ENCODE measurements at places on chromosomes 1 and 21.

GRCh38 chr1:206679738-206680211 lies 4.9 kb upstream of the MAPKAPK2 start:
- DNase-seq, result no peak

DNA sequence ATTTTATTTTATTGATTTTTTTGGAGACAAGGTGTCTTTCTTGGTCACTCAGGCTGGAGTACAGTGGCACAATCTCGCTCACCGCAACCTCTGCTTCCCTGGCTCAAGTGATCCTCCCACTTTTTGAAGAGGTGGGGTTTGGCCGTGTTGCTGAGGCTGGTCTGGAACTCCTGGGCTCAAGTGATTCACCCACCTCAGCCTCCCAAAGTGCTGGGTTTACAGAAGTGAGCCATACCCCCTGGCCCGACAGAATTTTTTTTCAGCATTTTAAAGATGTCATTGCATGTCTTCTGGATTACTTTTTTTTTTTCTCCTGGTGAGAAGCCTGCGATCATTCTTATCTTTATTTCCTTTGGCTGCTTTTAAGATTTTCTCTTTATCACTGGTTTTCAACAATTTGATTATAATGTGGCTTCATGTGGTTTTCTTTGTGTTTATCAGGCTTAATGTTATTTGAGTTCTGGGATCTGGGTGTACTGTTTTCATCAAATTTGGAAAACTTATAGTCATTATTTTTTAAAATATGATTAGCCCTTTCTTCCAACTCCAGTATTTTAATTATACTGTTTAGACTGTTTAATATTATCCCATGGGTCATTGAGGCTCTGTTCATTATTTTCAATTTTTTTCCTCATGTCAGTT lies 23.1 kb upstream of the PTBP2 start:
- DNase-seq, result no peak

- DNase-seq, result no peak
These were observed 146.8 kb upstream of the NRIP1 start for GRCh38 chr21:15211491-15212133.

DNA sequence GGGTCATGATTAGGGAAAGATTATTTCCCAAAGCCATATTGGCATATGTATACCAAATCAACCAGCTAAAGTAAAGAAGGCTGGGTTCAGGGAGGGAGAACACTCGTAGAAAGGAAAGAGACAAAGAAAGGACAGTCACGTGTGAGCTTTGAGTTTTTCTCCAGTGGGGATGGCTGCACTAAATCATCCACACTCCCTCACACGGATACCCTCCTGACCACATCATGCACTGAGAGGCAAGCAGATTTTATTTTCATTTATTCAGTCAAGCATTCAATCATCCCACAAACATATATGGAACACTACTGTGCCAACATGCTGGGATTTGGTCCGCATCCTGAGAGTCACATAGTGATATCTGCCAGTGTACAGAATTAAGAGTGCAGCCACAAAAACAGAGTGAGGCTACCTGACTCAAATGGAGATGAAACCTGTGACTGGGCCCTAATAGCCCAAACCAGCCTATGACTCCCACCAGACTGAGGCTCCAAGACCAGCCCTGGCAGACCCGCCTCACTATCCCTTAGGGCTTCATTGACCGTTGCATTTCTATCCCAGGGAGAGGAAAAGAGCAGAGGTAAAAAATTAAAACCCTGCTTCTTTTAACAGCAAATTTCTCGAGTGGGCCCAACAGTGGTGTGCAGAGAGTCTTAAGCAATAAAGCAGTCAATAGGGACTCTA lies 155.9 kb downstream of the BARHL2 start:
- no peak for DNase-seq

DNA sequence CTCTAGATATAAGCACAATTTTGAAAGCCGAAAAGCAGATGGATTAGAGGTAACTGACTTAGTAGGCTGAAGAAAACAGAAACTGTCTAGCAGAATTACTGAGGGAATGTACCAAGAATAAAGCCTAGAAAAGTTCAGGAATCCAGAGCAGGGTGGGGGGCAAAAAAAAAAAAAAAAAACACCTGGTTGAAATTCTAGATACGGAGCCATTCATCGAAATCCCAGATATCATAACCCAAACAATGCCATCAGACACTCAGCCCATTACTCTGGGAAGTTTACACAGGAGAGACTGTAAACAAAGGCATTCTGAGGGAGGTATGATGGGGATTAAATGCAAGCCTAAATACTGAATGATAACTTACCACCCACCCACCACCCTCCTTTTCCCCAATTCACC lies 45.6 kb downstream of the ENAH start:
- DNase-seq, result no peak

GRCh38 chr1:44661781-44662682 lies 12.2 kb downstream of the TMEM53 start:
- no peak for DNase-seq

DNA sequence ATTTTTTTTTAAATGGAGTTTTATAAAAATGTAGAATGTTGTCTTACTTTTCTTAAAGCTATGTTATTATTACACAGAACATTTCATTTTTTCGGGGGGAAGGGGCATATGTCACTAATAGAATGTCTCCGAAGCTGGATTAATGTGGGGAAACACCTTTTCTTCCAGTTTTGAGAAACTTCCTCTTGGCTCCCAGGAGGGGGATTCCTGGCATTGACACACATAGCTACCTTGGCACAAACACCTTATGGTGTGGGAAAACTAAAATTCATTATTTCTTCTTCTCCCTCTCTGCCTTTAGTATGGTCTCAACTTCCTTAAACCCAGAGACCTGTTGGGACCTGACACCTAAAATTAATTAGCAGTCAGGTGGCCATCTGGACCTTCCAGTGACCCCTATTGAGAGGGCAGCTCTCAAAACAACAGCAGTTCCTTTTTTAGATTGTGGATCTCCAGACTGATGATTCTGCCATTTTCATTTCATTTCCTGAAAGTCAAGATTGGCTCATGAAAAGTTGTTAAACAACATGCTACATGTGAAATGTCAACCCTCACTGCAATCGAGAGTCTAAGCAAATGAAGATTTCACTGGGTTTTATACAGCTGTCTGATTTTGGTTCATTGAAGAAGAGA lies 70.1 kb upstream of the EDEM3 start:
- DNase-seq, result no peak

GRCh38 chr1:210600421-210601159 lies 271.9 kb downstream of the HHAT start:
- no peak for DNase-seq

GRCh38 chr21:17231124-17231523 lies 281.7 kb upstream of the CXADR start:
- no peak for DNase-seq

DNA sequence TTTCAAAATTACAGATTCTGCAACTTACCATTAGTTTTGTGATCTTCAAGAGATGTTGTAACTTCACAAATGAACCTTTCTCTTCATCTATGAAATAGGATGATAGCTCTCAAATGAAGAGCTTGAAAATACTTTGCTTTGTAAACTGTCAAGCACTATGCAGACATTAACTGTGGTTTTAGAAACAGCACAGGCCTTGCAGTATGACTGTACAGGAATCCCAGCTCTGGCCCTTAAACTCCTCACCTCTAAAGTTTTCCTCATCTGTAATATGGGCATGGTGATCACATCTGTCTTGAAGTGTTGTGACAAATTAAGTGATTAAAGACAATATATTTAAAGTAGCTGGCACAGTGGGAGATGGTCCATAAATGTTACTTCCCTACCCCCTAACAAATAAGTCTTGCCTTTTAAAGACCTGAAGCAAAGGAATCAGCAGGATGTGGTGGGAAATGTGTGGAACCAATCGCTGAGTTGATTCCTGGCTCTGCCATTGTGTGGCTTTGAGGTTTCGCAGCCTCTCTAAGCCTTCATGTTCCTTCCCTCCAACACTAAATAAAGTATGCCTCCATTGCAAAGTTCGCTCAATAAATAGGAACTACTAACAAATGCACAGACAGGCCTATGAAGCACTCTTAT lies 5.5 kb upstream of the PTP4A2 start:
- DNase-seq, result no peak

DNA sequence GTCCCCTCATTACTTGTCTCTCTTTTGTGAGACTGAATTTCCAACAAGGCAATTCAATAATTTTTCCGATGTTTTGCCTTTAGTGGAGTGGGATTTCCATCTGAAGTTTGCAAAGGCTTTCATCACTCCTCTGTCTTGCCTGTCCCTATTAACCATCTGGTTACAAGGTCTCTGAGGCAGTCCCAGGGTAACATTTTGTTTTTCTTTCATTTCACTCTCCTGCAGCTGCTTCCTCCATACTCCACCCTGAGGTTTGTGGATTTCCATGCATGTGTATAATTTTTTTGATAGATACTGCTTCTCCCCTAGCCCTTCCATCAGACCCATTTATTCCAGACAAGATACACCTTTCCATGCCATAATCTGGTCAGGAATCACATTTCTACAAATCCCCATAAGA lies 366.8 kb downstream of the PTBP2 start:
- peak; percentile 3 for DNase-seq

DNA sequence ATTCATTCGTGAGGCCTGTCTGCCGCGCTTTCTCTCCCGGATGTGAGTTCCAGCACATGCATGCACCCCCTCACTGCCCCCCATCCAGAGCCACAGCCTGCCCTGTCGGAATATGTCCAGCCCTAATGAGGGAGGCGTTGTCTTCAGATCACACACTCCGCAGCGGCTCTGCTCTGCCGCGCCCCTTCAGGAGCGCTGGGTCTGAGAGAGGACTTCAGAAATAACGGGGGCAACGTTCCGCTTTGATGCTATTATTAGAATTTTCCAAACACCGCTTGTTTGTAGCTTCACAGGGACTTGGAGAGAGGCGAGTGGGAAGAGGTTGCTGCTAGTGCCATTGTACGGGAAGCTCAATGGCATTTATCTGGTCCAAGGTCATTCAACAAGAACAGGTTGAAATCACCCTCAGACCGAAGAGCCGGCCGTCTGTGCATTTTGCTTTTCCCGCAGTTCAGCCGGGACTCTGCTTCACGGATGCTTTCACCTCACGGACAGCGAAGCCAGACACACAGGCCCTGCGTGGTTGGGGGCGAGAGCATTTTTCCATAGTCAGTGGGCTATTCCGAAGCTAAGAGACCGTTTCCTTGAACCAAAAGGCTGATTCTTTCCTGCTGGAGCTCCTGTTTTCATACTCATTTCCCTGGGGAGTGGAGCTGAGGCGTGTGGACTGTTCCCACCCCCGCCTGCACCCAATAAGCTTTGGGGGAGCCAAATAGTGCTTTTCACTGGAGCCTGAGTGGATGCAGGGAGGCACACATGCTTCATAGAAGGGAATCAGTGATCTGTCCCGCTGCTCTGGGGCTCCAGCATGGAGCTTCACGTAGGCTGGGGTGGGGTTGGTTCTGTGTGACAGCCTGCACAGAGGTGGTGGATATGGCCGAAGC lies 69.7 kb downstream of the GALNT2 start:
- no peak for DNase-seq

GRCh38 chr1:23019863-23020625 lies 776 bp downstream of the KDM1A start:
- DNase-seq, result no peak

DNA sequence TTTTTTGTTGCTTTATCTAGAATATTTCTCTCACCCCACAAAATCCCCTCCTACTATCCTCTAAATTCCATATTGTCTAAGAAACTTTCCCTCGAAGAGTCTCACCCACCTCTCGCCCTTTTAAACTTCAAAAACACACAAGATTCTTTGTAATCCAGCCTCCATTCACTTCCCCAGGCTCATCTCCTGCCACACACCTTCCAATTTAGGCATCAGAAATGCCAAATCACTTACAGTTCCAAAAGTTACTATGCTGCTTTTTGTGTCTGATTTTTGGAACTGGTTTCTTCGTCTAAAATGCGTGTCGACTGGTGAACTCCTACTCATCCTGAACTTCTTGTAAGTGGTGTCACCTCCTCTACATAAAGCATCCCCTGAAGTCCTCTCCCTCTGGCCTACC lies 482.4 kb upstream of the CAMK1G start:
- DNase-seq, result no peak

DNA sequence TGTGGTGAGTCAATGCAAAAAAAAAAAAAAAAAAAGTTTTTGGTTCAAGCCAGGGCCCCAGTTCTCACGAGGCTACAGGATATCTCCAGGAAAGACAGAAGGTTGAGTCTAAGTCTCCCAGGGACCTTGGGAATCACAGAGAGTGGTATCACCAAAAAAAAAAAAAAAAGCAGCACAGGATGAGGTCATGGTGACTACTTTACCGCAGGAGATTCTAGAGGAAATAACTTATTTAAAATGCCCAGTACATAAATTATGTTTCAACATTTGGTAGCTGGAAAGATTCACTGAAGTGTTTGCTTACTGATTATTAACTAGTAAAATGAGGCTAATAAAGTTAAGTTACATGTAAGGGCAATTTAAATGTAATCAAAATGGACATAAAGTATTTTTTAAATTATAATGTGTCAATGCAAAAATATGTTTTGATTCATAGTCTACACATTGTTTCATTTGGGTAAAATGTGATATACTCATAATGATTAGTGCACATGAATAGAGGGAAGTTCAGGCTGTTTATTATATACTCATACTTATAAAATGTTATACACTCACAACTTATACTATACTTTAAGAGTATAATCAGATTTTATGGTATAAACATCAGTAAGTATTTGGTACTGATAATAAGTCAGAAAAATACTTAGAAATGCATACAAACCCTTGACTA lies 84.1 kb downstream of the PLPPR5 start:
- DNase-seq, result no peak
